Stimulated activated CD4-positive, alpha-beta T cell treated with anti-CD3 and anti-CD28 coated beads, Interleukin-12 subunit alpha, Interleukin-12 subunit beta, amount 100 ng/mL, for 24 hours (primary cell): ENCODE measurements at places on chromosomes 12 and 14.

DNA sequence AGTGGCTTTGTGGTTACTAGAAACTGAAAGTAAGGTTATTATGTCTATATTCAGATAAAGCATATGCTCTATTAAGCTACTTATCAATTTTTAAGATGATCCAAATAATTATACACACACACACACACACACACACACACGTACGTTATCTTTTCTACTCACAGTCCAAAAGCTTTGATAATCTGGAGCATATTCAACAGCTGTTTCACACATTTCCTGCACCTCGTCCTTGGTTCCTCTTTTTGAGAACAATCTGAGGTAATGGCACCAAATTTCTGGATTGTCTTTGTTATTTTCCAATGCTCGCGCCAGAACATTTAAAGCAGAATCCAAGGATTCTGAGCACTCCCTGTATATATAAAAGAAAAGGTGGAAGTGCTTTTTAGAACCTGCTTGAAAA lies 37.5 kb downstream of the ZFC3H1 start:
- no peak for DNase-seq

DNA sequence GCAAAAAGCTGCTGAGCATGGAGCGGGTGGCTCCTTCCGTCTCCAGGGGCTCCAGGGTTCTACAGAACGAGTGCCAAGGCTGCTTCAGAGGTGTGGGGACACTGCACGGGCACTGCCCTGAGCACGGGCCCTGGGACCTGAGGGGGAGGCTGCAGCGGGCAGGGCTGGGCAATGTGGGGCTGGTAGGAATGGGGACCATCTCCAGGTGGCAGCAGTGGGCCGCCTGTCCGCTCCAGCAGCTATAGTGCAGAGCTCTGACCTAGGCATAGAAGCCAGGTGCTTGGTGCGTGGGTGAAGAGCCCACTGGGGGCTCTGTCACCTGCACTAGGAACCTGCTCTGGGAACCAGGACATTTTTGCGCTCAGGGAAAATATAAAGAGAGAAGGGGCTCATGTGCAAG lies 22.3 kb downstream of the HDAC7 start:
- DNase-seq, result no peak

- no peak for DNase-seq
Measured at GRCh38 chr12:103957865-103958388, 7.7 kb upstream of the TDG start.

GRCh38 chr12:12881151-12881909 lies 10.0 kb upstream of the GPRC5A start:
- DNase-seq, result no peak

- no peak for DNase-seq
Measured at GRCh38 chr12:26451763-26452162, 256.4 kb downstream of the SSPN start.
